Ascending aorta (tissue), 2 donors: ENCODE measurements at places on chromosomes 1 and 21. TPM values are rescaled to one million over a fixed set of nuclear protein-coding genes. Genes with fewer than 3 reads are reported as not detected.

- DNase-seq: no peak
Measured at GRCh38 chr1:221344693-221345092, 397.2 kb downstream of the DUSP10 start.

GRCh38 chr1:114671011-114671938 lies 1.4 kb upstream of the DENND2C start:
- no peak for DNase-seq

- no peak for DNase-seq
Measured at GRCh38 chr21:21183092-21183491, 184.9 kb downstream of the NCAM2 start.

- peak; percentile 98 for DNase-seq
Measured at GRCh38 chr1:3186526-3186921, 117.5 kb downstream of the PRDM16 start.

DNA sequence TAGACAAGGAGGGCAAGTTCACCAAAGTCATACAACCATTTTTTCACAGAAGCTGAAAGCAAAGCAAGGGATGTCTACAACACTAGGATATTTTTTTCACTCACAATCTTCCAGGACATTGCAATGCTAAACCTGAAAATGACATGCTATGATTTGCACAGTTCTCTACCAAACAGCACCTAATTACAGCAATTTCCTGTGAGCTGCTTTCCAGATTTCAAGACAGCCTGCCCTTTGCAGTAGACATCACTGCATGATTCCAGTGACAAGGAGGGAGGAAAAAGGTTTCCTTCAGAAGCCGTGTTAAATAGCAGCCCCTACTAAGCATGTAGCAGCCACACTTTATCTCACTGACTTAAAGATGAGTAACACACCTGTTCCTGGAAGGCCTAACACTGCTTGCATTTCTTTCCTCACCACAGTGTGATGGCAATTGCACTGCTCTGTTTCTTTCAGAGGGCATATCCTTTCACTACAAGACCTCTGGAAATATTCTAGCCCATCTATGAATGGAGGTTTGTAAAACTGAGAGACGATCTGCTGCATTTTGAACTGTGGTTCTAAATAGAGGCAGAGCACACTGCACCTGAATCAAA lies 97.1 kb downstream of the DUSP10 start:
- no peak for DNase-seq

- DNase-seq: peak; percentile 62
Measured at GRCh38 chr1:223706077-223706973, 6.0 kb upstream of the CAPN2 start.

DNA sequence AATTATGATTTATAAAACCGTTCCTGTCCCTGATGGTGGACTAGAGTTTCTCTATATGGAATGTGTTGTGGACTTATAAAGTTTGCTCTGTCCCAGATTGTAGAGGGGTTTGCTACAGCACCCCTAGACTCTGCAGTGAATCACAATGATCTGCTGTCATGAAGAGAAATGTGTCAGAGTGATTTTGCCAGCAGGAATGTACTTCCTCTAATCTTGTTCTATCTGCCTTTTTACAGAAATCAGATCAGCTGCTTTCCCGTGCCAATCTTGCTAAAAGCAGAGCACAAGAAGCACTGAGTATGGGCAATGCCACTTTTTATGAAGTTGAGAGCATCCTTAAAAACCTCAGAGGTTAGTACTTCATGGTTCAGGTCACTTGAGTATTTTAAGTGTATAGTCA lies 52.0 kb downstream of the LAMC2 start:
- DNase-seq: no peak

DNA sequence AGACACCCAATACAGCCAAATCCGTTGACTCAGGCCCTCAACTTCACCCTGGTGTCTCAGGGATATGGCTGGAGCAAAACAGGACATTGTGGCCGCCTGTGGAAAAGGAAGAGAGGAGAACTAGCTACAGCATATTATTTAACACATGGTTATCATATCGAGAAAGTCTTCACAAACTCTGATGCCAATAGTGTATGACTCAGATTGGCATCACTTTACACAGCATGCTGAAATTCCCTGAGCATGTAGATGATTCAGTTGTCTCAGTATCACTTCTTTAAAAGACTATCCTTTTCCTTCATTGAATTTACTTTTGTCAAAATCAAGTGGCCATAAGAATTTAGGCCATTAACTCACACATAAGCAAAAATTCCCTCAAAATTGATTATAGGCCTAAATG lies 20.1 kb downstream of the HSD3B2 start:
- DNase-seq: no peak

The CR2 gene
- total RNA-seq: not detected

The LCE3E gene
- not detected for total RNA-seq

The PLPPR4 gene
- 7.2 TPM for total RNA-seq

The GABRD gene
- total RNA-seq: not detected

The CACHD1 gene
- 4.3 TPM for total RNA-seq

The PRMT2 gene
- 23.3 TPM for total RNA-seq
